ENCODE measurements at places on chromosomes 5 and 9.

GRCh38 chr5:55578771-55579170 is 44.0 kb upstream of the PLPP1 start:
- DNase-seq: no peak

- no peak for DNase-seq
Observed at GRCh38 chr5:126680191-126680817, 79.6 kb downstream of the PHAX start.

GRCh38 chr5:169115461-169116124 is 185.3 kb downstream of the SLIT3 start:
- no peak for DNase-seq

GRCh38 chr9:91119679-91120078 is 242.0 kb downstream of the AUH start:
- no peak for DNase-seq

- DNase-seq: no peak
Observed at GRCh38 chr9:81893929-81894328, 34.3 kb upstream of the SPATA31D4 start.

- DNase-seq: no peak
Observed at GRCh38 chr9:133906932-133907910, 84.9 kb downstream of the VAV2 start.

- no peak for DNase-seq
Observed at GRCh38 chr5:133707629-133708028, 95.3 kb upstream of the FSTL4 start.

DNA sequence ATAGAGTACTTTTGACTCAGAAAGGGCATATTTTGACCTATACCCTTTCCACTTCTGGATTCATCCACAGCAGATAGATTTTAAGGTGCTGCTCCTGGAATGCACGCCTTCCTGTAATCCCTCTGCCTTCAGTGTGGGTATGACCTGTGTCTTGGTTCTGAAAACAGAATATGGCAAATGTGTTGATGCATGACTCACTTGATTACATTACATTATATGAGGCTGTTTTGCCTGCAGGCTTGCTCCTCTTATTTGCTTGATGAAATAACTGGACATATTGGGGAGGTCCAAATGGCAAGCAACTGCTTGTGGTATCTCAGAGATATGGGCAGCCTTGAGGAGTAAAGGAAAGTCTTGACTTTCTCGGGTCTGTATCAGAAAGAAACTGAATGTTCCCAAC is 468.6 kb downstream of the CDH18 start:
- no peak for DNase-seq

DNA sequence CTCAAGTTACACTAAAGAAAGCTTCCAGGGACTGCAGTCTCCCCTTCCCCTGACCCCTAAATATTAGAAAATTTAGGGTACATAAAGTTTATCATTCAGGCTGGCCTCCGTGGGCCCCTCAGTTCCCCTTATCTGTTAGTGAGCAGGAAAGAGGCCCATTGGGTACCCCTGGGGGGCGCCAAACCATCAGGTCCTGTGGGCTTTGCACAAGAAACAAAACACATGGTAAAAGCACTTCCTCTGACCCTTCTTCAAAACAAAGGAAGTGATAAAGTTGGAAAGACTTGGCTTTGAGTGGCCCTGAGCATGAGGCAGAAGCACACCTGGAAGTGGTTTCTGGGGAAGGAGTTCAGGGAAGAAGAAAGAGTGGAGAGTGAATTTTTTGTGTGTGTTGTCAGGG is 213.0 kb downstream of the SMARCA2 start:
- DNase-seq: no peak

DNA sequence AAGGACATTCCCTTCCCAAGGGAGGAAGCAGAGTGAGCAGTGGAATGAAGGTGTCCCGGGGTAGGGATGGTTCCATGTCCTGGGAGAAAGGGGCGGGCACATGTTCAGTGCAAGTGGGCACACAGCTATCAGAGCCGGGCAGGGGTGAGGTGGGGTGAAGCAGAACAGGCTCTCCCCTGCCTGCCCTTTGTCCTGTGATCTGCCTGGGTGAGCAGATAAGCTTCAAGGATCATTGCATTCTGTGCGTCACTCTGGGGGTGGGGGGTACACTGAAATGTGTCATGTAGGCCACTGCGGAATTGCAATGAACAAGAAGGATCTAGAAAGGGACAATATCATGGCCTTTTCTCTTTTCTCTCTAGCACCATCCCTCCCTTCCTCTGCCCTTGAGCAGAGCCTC is 61.7 kb upstream of the SHB start:
- no peak for DNase-seq

- DNase-seq: no peak
Observed at GRCh38 chr5:138128334-138128733, 10.9 kb downstream of the NME5 start.

DNA sequence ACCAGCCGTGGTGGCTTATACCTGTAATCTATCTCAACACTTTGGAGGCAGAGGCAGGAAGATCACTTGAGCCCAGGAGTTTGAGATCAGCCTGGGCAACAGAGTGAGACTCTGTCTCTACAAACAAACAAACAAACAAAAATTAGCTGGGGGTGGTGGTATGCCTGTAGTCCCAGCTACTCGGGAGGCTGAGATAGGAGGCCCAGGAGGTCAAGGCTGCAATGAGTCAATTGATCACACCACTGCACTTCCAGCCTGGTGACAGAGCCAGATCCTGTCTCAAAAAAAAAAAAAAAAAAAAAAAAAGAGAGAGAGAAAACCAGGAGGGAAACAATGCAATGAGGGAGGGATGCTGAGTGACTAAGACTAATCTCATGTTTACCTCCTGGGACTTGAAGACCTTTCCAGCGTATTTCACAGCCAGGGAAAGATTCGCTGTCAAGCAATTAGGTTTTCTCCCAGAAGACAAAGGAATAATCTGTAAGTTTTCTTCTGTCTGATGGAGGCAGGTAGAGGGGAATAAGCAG is 51.1 kb upstream of the MIER3 start:
- no peak for DNase-seq

- DNase-seq: no peak
Observed at GRCh38 chr9:36045610-36046009, 8.9 kb downstream of the RECK start.

GRCh38 chr5:6504677-6505415 is 56.2 kb downstream of the UBE2QL1 start:
- DNase-seq: no peak

- no peak for DNase-seq
Observed at GRCh38 chr5:173494446-173494845, 122.0 kb downstream of the BOD1 start.

DNA sequence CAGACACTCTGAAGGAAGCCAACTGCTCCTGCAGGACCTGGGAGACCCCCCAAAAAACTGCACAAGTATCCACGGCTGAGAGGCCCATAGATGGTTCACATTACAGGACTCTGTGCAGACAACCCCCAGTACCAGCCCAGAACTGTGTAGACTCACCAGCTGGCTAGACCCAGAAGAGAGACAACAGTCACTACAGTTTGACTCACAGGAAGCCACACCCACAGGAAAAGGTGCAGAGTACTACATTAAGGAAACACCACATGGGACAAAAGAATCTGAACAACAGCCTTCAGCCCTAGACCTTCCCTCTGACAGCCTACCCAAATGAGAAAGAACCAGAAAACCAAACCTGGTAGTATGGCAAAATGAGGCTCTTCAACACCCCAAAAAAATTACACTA is 281.2 kb upstream of the RGMB start:
- DNase-seq: no peak

- DNase-seq: no peak
Observed at GRCh38 chr5:148833122-148833521, 6.7 kb downstream of the ADRB2 start.

DNA sequence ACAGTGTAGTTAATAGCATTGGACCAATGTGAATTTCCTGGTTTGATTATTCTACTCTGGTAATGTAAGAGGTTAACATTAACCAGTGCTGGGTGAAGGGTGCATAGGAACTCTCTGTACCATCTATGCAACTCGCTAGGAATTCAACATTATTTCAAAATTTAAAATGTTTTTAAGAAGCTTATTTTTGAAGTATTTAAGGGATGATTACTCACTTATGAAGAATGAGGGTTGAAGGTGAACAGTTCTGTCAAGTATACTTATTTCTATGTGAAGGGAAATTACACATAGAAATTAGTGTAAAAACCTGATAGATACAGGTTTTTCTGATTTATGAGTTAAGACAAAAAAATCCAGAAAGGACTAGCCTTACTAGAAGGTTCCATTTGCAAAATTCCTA is 165.8 kb downstream of the INSYN2B start:
- no peak for DNase-seq

DNA sequence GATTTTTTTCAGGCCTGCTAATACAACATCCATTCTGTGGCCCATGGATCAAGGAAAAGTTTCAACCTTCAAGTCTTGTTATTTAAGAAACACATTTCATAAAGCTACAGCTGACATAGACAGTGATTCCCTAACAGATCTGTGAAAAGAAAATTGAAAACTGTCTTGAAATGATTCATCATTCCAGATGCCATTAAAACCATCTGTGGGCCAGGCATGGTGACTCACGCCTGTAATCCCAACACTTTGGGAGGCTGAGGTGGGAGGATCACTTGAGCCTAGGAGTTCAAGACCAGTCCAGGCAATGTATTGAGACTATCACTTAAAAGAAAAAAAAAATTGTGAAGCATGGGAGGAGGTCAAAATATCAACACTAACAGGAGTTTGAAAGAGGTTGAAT is 6.0 kb downstream of the RAPGEF6 start:
- DNase-seq: no peak

GRCh38 chr9:126661521-126662251 is 48.0 kb downstream of the LMX1B start:
- no peak for DNase-seq

DNA sequence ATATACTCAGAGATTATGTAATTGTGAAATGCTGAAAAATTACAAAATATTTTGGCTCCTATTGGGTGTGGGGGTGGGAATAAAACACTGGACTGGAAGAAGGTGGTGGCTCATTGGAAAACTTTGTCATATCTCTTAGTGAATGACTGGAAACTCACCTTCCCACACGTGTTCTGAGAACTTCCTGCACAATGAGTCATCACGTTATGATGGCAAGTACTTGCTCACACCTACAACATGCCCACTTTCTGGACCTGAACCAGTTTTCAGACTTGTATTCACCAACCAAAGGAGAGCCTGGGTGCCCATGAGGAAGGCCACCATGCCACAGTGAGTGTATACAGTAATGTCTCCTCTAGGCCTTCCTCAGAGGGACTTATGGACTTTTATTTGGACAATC is 294.8 kb downstream of the ASTN2 start:
- DNase-seq: no peak
